AG10803 (cell line): ENCODE measurements at places on chromosomes 7 and 10.

DNA sequence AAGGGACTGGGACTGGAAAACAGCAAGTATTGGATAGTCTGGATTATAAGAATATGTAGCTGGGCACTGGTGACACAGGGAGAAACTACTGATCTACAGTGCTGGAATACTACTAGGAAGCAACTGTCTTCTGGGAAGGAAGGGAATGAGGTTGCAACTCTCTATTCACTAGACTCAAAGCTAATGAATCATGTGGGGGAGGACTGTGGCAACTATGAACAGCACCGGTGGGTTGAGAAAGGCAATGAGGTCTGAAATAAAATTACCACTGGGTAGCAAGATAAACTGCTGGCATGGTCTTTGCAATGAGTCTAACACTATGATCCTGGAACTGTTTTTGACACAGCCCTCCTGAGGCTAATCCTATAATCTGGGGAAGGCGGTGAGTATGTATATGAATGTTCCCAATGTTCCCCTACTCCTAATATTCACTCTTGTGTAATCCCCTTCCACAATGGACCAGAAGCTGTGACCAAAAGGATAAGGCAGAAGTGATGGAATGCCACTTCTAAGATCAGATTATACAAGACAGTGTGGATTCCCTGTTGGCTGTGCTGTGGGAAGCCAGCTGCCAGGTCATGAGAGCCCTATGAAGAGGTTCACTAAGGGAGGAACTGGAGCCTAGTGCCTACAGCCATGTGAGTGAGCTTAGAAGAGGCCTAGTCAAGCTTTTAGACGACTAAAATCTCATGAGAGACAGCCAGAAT, 101.3 kb upstream of the DNAJB12 start:
- DNase-seq: no peak

- DNase-seq: no peak
Observed at GRCh38 chr7:29375641-29376562, 181.3 kb downstream of the CHN2 start.

GRCh38 chr7:115728518-115728917, 302.0 kb downstream of the TFEC start:
- no peak for DNase-seq

DNA sequence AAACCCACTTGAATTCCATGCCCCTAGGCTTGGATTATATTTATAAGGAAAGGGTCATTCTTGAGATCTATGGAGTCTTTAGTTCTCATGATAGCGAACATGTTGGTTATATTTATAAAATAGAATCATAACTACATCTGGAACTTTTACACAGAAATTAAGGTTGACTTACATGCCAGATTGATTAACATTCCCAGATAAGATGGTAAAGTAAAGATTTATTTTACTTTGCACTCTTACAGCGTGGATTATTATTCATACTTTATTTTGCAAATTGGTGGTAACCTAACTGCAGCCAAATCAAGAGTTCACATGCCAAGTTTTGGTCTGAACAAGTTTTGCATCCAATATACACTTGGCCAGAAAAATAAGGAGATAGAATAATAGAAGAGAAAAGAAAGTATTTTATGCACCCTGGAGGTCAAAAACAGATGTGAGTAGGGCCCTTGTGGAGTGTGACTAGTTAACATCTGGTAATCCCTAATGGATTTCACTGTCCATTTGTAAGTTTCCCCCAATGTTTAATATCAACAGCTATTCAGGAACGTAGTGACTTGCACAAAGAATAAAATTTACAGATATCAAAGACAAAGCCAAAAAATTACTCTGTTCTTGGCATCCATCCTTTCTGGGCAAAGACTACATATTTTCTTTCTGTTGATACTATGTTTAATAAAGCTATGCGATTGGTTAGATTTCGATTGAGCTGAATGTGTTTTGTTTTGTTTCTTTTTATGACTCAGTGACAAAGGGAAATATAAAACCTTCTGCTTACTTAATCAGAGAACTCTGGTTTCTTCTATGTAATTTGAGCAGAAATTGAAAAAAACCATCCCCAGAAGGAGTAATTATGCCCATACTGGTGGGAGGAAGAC, 10.1 kb upstream of the TMEM26 start:
- DNase-seq: peak; percentile 92

- DNase-seq: no peak
Observed at GRCh38 chr7:36942025-36942424, 217.7 kb upstream of the AOAH start.

GRCh38 chr7:38748056-38748610, 117.0 kb upstream of the AMPH start:
- peak; percentile 27 for DNase-seq

DNA sequence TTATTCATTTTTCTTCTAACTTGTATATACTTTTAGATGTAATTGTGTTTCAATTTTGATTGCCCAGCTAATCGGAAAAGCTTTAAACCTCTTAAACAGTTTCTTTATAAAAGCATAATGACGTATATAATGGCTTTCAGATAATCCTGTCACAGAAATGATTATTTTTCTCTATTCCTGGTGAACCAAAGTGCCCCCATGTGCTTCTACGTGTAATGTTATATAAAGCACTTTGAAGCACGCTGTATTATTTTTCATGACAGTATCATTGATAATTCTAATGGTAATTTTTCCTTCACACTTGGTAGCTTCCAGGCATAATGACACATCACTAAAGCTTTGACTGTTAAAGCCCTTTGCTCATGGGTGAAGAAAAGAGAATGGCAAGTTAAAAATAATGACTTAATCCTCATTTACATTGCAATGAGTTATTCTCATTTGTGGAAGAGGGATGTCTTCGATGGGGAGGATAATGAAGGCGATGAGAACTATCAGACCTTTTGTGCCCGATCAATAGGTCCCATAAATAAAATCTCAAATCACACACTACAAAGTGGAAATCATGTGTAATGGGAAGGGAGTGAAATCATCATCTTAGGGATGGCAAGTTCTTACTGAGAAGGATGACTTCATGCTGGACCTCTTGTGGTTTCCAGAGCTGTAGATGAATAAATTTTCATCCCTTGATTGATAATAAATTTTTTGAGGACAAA, 460.1 kb downstream of the DPP6 start:
- no peak for DNase-seq

DNA sequence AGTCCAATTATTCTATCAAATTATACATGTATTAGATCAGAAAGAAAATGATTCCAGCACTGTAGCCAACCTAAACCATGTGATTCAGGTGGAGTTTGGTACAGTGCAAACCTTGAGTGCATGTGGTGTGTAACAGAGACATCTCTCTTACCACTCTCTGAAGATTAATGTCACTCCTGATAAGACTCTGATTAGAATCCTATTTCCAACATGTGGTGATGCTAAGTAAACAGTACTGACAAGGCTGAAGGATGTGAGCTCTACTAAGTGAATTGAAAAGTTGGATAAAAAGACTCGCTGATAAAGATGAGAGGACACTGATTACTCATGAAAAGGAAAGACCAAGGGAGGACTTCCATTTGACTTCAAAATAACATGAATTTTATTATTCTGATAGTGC, 232.0 kb downstream of the SDK1 start:
- no peak for DNase-seq

DNA sequence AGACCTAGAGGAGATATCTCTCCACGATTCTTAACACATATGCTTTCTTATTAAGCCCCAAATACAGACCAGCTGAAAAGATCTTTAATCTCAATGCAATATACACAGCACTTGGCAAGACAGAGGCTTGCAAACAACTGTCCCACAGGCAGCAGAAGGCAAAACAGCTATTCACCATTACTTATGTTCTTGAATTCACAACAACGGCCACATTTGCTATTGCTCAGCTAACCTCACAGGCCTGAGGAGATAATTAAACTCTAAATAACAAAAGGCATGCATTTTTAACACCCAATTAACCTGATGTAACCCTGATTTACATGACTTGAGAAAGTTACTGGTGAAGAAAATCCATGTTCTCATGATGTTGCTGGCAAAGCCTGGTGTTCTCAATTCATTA, 216.4 kb downstream of the CRPPA start:
- DNase-seq: no peak

DNA sequence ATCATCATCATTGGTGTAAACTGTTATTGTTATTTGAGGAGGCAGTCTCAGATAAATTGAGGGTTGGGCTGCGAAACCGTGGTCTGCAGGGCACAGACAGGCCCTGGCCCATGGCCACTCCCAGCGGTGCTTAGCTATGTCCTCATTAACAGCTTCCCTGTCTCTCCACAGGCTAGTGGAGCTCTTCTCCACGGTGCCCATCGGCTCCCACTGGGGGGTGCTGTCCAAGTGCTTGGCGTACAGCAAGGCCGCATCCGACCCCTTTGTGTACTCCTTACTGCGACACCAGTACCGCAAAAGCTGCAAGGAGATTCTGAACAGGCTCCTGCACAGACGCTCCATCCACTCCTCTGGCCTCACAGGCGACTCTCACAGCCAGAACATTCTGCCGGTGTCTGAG, 21.6 kb downstream of the GPR26 start:
- no peak for DNase-seq

GRCh38 chr7:93697901-93698300, 123.4 kb upstream of the CALCR start:
- DNase-seq: no peak

- no peak for DNase-seq
Observed at GRCh38 chr10:53209944-53210611, 437.5 kb upstream of the MBL2 start.

- DNase-seq: no peak
Observed at GRCh38 chr10:46224414-46224682, 62.4 kb upstream of the ANTXRL start.

GRCh38 chr7:128036226-128036940, 5.1 kb upstream of the LRRC4 start:
- no peak for DNase-seq

DNA sequence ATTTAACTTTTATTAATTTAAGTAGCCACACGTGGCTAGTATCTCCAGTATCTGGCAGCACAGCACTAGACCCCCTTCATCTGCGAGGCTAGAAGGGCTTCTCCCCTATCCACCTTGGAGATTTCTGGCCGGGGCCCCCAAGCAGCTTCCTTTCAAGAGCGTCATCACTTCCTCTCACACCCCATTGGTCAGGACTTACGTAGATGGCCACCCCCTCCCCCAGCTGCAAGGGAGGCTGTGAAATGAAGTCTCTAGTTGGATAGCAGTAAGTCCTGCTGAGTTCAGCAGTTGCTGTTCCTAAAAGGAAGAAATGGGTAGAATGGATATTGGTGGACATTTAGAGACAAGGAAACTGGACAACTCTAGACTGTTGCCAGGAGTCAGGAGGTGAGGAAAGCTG, 33.8 kb upstream of the COMTD1 start:
- DNase-seq: no peak

DNA sequence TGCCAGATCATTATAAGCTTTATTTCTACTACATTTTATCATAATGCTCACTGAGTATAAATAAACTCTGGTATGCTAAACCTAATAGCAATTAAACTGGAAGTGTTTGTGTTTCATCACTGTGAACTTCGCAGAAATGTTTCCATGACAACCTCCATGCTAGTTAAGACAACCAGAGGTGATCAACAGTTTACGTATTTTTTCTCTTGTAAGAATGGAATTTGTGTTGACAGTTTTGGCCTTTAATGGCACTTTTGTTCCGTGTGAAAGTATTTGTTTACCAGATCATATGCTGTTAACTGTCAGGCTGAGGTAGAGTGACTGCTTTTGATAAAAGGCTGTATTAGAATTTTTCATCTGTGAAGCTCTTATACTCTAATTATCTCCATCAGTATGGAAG, 212.1 kb upstream of the PPP1R3A start:
- peak; percentile 22 for DNase-seq

GRCh38 chr10:84156768-84157167, 16.8 kb upstream of the GPR15LG start:
- peak; percentile 3 for DNase-seq

GRCh38 chr7:2923886-2924574, 79.9 kb upstream of the GNA12 start:
- DNase-seq: no peak

DNA sequence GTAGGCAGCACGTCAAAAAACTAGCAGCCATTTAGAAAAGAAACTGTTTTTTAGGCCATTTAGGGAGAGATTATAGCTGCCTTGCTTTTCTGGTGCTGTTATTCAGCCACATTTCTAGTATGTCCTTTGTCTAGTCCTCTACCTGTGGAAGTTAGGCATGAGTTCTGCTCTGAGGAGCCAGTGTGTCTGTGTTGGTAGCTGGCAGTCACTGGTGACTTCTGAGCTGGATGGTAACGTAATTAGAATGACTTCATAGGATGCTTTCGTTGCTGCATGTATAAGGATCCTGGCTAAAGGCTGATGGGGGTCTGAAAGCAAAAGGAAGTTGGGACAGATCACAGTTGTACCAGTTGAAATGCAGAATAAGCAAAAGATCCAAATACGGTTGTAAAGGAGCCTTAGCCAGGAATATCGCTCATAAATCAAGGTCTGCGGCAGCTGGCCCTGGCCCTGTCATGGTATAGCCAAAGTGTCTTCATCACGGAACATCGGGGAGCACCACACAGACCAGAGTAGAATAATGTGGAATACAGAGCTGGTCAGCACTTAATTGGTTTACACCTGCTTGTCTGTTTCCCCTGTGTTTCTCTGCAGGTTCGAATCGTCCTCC, 226.7 kb downstream of the EXOC4 start:
- no peak for DNase-seq

DNA sequence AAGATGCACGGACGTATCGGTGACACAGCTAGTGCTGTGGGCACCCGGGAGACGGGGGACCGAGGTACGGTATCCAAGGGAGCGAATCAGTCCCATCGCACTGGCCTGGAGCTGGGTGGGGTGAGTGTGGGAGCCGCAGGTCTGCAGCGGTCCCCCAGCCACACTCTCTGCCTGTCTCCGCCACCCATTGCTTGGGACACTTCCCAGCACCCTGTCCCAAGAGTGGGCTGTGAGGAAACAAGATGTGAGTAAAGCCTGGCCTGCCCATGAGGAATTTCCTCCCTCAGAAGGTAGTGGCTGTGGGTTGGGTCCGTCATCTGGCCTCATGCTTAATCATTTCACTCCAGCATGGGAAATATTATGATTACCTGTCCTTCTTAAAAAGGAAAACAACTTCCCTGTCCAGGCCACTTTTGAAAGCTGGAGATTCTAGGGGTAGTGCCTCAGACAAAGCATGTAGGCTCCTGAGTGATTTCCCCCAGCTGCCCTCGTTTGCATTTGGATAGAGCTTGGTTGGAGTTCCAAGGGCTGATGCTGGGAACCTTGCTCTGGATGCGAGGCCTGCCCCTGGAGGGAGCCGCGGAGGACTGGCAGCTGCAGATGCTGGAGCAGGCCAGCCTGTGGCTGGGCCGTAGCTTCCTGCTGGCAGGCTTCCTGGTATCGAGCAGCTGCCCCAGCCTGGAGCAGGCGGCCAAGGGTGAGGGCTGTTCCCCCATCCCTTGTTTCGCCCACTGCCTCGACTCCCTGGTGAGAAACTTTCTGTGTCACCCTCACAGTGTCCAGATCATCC, 6.2 kb upstream of the ACTR3C start:
- no peak for DNase-seq

- no peak for DNase-seq
Observed at GRCh38 chr10:28684157-28684985, 7.0 kb downstream of the BAMBI start.

- no peak for DNase-seq
Observed at GRCh38 chr10:99648717-99649116, 10.6 kb upstream of the ENTPD7 start.
